Stimulated activated CD4-positive, alpha-beta T cell treated with anti-CD3 and anti-CD28 coated beads, Interleukin-2, amount 100 ng/mL, for 24 hours (primary cell): ENCODE measurements at places on chromosomes 5 and 9.

DNA sequence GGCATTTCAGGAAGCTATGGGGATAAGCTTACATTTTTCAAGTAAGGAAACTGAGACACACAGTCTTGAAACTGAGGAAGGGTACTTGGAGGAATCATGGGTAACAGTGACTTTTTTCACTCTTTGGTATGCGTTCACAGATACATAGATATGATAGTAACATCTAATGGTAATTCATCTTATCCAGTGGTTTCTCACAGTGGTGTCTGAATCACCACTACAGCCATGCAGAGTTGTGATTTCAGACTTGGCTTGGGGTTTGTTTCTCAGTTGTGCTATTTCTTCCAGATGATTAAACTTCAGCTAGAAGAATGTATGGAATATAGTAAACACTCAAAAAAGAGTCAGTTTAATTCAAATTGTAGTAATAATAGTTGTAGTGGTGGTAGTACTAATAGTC lies 239.1 kb upstream of the NUDT12 start:
- no peak for DNase-seq

- no peak for DNase-seq
These were observed 311.7 kb downstream of the TRIM36 start for GRCh38 chr5:114857941-114858551.

DNA sequence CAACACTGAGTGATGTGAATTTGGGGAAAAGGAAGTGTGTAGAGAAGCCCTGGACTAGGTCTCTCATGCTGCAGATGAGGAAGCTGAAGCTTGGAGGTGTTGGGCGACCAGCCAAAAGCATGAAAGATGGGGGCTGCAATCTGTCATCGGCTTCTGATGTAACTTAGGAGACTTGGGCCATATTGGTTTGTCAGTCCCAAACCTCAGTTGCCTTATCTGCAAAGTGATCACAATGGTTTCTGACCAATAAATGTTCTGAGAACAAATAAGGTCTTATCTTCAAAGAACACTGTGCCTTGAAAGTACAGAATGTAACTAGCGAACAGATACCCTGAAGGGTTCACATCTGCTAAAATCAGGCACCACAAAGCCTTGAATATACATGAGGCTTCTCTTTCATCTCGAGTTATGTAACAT lies 198.4 kb upstream of the NR3C1 start:
- no peak for DNase-seq

- peak; percentile 74 for DNase-seq
These were observed 8.0 kb downstream of the NTNG2 start for GRCh38 chr9:132169672-132170392.

DNA sequence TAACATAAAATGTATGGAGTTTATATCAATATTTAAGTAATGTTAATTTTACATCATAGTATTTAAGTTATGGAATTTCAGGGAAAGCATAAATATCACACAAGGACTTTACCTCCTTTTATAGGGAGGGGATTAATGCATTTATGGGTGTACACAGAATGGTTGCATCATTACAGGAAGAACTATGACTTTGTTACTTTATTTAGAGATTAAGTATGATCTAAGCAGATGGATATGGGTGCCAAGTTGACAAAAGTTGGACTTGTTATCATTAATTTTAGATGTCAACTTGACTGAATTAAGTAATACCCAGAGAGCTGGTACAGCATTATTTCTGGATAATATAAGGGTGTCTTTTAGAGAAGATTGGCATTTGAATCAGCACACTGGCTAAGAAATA lies 160.5 kb upstream of the CDH10 start:
- no peak for DNase-seq

GRCh38 chr5:77011498-77011897 lies 18.7 kb upstream of the AGGF1 start:
- no peak for DNase-seq

GRCh38 chr9:122340161-122340560 lies 30.7 kb upstream of the PTGS1 start:
- no peak for DNase-seq

DNA sequence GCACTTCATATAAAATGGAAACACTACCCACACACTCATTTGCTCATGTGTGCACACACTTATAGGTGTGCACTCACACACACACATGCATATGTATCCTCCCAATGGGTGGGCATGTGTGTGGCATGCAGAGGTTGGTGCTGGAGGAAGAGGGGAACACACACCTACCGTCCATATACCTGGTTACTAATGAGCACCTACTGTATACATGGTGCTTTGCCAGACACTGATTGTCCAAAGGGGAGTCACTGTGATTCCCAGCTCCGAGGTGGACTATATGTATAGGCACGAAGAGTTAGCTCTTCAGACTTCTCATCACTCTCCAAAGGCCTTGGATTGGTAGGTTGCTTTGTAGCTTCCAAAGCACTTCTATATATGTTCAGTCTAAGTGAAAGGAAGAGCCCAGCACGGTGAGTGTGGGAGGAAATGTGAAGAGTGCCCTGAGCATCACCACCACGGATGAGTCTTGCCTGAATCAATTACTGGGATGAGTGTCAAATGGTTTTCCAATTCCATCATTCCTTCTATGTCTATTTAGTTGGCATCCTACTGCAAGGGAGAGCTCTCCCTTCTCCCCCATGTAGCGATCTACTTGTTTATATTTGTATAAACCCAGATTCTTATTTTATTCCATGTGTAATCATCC lies 12.6 kb upstream of the ERGIC1 start:
- no peak for DNase-seq

- DNase-seq: no peak
These were observed 297.0 kb downstream of the ARHGEF28 start for GRCh38 chr5:73922875-73923557.

DNA sequence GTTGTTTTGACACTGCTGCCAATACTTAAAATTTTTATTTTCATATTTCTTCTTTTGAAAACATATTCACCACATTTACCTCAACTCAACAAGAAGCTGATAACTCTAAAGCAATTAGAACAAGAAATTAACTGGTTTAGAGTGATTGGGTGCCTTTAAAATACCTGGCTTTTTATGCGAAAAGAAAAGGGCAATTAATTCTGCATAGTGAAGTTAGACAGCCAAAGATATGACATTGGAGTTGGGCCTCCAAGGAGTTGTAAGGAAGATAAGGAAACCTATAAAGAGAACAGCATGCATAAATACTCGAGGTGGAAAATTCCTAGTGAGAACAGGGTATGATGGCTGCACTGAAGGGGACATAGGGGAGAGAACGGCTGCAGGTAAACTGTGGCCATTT lies 9.6 kb downstream of the AK6 start:
- DNase-seq: no peak

DNA sequence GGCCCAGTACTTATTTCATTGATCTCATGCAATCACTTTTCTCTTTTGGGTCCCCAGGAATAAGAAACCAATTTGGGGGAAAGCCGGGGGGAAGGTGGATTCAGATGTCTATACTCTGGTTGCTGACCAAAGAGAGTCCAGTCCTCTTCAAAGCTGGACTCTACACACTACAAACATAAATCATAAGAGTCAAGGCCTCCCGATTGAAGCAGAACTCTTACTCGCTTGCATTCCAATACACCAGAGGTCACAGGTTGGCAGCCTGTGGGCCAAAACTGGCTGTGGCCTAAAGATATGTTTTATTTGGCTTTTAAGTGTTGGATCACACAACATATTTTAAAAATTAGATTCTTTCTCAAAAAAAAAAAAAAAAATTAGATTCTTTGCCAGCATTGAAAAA lies 311.4 kb upstream of the MSX2 start:
- DNase-seq: no peak

- no peak for DNase-seq
These were observed 563.8 kb downstream of the PTPRD start for GRCh38 chr9:10048994-10049393.

DNA sequence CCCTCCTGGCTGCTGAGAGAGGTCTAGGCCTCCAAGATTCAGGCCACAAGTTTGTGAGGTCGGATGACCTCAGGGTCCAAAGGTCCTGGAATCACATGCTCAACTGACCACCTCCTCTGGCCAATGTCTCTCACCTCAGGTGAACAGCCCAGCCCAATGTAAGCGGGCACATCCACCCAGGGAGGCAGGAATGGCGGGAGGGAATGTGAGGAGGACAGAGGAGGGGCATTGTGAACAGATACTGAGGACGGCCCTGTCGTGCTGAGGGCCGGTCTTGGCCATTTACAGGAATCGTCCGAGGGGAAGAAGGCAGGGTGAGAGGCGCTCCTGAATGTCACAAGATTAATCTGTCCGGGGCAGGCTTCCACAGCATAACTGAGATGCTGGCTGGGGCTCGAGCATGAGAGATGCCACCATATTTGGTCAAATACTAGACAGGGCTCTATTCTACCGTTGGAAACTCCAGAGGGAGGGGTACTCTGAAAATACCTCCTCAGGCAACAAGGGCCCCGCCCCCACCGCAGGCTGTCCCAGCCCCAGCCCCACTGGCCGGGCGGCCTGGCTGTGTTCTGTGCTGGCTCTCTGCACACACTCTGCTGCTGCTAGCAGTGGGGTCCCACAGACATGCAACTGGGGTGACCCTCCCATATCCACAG lies 1.5 kb upstream of the IL17B start:
- DNase-seq: no peak

- DNase-seq: no peak
These were observed 145.8 kb downstream of the BARX1 start for GRCh38 chr9:93809204-93809940.

GRCh38 chr5:132260714-132261551 lies 3.4 kb downstream of the PDLIM4 start:
- DNase-seq: peak; percentile 48

GRCh38 chr5:138467711-138468132 lies 2.4 kb downstream of the EGR1 start:
- no peak for DNase-seq

DNA sequence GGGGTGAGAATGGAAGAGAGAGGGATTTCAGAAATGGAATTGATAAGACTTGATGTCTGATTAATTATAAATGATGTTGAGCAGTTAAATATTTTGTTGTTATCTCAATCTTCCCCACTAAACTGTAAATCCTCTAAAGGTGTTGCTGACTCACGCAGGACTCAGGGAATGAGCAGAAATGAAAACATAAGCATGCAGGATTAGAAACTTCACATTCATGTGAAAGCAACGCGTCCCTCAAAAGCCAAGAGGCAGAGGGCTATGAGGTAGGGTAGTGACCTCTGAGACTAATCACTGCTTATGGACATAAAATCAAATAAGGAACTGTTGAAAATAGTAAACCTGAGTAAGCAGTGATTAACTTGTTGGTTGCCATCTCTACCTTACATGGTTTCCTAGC lies 21.1 kb downstream of the ADAMTSL1 start:
- DNase-seq: no peak
